A549 treated with DMSO at 1 μM for 4 hours (cell line): ENCODE measurements at places on chromosomes 7 and 10. TPM values are rescaled to one million over a fixed set of nuclear protein-coding genes. Genes with fewer than 3 reads are reported as not detected.

The POM121L12 gene
- total RNA-seq, result not detected in 5 replicates

The HMX3 gene
- total RNA-seq, result not detected in 5 replicates

The GARIN1A gene
- 0.26 to 0.80 TPM (median 0.65 TPM) in 5 replicates for total RNA-seq

The PITX3 gene
- total RNA-seq, result 0.25 to 0.37 TPM (median 0.30 TPM) in 4 of 5 replicates, not detected in the other

The NUDCD3 gene
- 46.0 to 60.4 TPM (median 56.1 TPM) in 5 replicates for total RNA-seq

The EXOC4 gene
- total RNA-seq, result 21.0 to 23.3 TPM (median 23.0 TPM) in 5 replicates

The AS3MT gene
- total RNA-seq, result 3.9 to 5.7 TPM (median 4.5 TPM) in 5 replicates

The TMEM270 gene
- 0.19 to 0.23 TPM in 2 of 5 replicates, not detected in the others for total RNA-seq

The PODXL gene
- total RNA-seq, result 52.2 to 75.5 TPM (median 61.7 TPM) in 5 replicates

The GRM3 gene
- total RNA-seq, result not detected in 5 replicates

The CCSER2 gene
- total RNA-seq, result 9.2 to 15.4 TPM (median 11.9 TPM) in 5 replicates

The TM9SF3 gene
- total RNA-seq, result 57.8 to 122 TPM (median 92.9 TPM) in 5 replicates

The EPO gene
- 0.07 to 0.09 TPM in 2 of 5 replicates, not detected in the others for total RNA-seq
